ENCODE measurements at places on chromosomes 4 and X. TPM values are rescaled to one million over a fixed set of nuclear protein-coding genes. Genes with fewer than 3 reads are reported as not detected.

IL2 gene
- not detected for total RNA-seq

ZNF280C gene
- total RNA-seq: 1.0 TPM

AMBN gene
- not detected for total RNA-seq

MAB21L2 gene
- total RNA-seq: not detected

GPAT3 gene
- total RNA-seq: 8.9 TPM

ATP10D gene
- total RNA-seq: 58.6 TPM

CT45A3 gene
- not detected for total RNA-seq

CT45A5 gene
- not detected for total RNA-seq

F8A2 gene
- not detected for total RNA-seq

FREM3 gene
- total RNA-seq: not detected

MID1 gene
- total RNA-seq: 13.3 TPM

CCDC120 gene
- total RNA-seq: 2.1 TPM

ZFP92 gene
- total RNA-seq: 0.34 TPM

FSTL5 gene
- total RNA-seq: not detected

PACRGL gene
- 21.5 TPM for total RNA-seq

MTMR8 gene
- total RNA-seq: 1.1 TPM

ADAMTS3 gene
- 0.78 TPM for total RNA-seq

NAA11 gene
- total RNA-seq: not detected

PDGFC gene
- total RNA-seq: 51.3 TPM

TRIML1 gene
- total RNA-seq: not detected

CSN1S1 gene
- not detected for total RNA-seq

ACSL4 gene
- total RNA-seq: 84.8 TPM

PABPC1L2A gene
- not detected for total RNA-seq

DRP2 gene
- total RNA-seq: under 0.01 TPM

ITGB1BP2 gene
- 1.5 TPM for total RNA-seq

LNX1 gene
- 5.1 TPM for total RNA-seq

Data from nasal cavity respiratory epithelium epithelial cell of viscerocranial mucosa (primary cell).